Neural crest cell (in vitro differentiated cells): ENCODE measurements at places on chromosomes 3 and 15. TPM values are rescaled to one million over a fixed set of nuclear protein-coding genes. Genes with fewer than 3 reads are reported as not detected.

DNA sequence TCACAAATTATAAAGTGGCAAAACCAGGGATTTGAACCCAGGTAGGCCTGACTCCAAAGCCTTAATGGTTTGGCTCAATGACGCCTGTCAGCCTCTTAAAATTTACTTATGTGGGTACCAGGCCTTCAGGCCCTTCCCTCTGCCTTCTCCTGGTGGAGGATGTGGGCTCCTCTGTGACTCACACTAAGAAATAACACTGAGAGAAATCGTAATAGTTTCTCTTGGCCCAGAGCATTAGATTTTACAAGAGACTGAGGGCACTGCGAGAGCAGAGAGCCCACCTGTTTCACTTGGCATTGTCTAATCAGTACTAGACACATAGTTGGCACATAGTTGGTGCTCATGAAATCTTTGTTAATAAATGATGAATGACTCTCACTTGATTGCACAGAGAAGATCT is 505.2 kb downstream of the SHQ1 start:
- DNase-seq: no peak

DNA sequence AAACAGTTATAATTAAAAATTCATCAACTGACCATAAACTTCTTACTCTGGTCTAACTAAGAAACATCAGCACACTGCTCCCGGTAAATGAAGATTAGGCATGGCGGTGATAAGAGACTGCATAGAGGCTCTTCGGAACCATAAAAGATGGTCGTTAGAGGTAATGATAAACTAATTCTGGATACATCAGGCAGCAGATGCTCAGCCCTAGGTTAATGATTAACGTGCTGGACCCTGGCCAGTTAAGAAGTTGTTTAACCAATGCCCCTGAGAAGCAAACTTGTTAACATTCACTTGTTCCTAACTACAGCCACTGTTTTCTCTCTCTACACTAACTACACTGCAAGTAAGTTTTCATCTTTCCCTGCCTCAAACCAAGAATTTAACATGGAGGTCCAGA is 111.5 kb downstream of the PDZRN3 start:
- no peak for DNase-seq

DNA sequence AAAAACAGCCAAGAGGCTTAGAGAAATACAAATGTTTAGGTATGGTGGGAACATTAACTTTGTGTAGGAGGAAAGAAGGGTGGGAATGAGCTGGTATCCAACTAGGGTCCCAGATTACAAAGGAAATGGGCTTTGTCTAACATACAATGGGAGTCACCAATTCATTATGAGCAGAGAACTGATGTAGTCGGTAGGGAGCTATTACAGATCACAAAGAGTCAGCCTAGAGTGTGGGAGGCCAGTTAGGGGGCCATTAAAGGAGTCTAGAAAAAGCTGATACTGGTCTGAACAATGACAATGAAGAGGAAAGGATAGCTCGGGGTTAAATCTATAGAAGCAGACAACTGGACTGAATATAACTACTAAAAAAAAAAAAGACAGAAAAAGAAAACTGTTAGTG is 15.5 kb downstream of the ANO10 start:
- DNase-seq: no peak

- no peak for DNase-seq
Observed at GRCh38 chr3:107068980-107069379, 308.3 kb upstream of the CCDC54 start.

DNA sequence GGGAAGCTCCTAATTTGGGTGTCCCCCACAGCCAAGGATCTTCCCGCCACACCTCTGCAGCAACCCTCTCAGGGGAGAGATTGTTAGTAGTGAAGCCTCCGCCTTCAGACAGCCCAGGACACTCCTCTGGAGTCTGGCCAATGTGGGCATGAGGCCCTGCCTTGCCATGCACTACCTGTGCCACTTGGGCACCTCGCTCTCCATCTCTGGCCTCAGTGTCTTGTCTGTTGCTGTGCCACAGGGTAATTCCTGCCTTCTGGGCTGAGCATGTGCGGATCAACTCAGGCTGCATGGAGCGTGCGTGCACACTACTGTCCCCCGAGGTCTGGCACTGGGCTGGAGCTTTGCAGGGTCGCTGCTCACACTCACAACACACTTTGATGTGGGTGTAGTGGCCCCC is 7.9 kb upstream of the MESP1 start:
- no peak for DNase-seq

TM4SF1 gene
- total RNA-seq: not detected in 2 replicates

FOXL2NB gene
- total RNA-seq: not detected in 2 replicates
